OCI-LY7 (cell line): ENCODE measurements at places on chromosomes 3 and 15. TPM values are rescaled to one million over a fixed set of nuclear protein-coding genes. Genes with fewer than 3 reads are reported as not detected.

The PIERCE2 gene
- total RNA-seq, result 2.1 and 3.1 TPM in 2 replicates

- no peak for DNase-seq
These were observed 48.0 kb downstream of the CACNA2D2 start for GRCh38 chr3:50455161-50456018.

GRCh38 chr15:51416129-51416528 is 74.7 kb downstream of the GLDN start:
- no peak for DNase-seq

The ERC2 gene
- total RNA-seq, result not detected in 2 replicates

- DNase-seq, result no peak
These were observed 18.8 kb upstream of the ANKDD1A start for GRCh38 chr15:64892847-64893403.

DNA sequence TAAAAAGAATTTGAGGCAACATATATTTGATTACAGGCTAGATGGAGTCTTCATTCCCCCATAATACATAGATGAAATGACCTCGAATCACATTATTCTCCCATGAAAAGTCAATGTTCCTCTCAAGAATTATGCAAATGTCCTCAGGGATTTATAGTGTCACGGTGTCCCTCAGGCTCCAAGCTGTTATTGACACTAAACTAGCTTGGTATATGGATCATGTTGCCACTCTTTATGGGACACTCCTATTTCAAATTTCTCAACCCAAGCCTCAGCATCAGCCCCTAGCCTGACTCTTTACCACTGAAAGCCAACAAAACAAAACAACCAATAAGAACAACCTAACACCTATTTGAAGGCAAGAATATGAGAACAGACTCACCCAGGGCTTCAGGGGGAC is 139.8 kb downstream of the TPRG1 start:
- no peak for DNase-seq

DNA sequence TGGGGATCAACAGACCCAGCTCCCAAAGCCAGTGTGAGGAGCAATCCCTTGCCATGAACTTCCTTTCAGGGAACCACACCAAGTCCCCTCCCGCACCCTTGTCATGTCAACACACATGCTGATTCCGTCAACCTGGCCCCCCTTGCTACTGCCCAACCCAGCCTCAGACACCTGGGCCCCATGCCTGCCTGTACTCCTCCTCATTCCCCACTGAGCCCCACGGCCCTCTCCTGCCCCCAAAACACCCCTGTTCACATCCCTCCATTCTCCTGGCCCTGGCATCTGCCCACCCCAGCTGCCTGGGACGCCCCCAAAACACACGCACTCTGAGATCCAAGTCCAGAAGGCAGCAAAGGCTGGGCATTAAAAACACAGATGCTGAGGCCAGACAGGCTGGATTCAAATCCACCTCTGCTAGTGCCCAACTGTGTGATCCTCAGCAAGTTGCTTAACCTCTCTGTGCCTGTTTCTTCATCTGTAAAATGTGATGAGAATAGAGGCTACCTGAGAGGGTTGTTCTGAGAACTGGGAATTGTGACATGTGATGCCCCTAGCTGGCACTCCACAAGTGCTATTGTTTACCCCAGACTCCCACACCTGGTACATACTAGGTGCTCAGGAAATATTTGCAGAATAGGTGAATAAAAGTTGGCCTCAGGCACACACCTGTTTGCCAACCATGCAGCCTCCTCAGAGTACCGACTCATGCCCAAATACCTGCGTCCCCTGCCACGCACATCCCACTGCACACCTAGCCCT is 2.3 kb downstream of the PLXND1 start:
- no peak for DNase-seq

- DNase-seq, result no peak
These were observed 101.5 kb downstream of the RBMS3 start for GRCh38 chr3:29382409-29382808.

DNA sequence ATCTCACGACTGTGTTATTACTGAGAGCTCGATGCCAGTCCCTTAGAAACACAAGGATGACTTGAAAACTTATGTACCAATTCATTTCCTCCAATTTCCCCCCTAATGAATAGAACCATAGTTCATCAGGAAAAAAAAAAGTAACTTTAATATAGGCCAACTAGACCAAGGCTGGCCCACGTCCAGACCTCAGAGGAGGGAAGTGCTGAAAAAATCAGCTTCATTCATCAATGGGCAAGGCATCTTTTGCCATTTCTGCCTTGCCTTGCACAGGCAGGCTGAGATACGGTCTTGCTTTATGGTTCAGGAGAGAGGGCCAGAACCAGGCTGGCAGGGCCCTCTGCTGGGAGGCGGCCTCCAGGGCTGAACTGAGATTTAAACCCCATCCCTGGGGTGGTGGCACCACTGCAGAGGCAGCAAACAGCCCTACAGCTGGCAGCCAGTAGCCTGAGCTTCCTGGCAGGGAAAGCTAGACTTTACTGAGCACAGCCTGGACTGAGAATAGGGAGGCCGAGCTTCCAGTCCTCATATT is 104.1 kb upstream of the TNFAIP8L3 start:
- no peak for DNase-seq

- no peak for DNase-seq
These were observed 64.9 kb downstream of the DIPK2A start for GRCh38 chr3:144036498-144036897.

- peak; percentile 51 for DNase-seq
These were observed 89.7 kb upstream of the KLF13 start for GRCh38 chr15:31237043-31237324.

The MELTF gene
- 13.8 and 14.6 TPM in 2 replicates for total RNA-seq

GRCh38 chr15:25182098-25182478 is 227.3 kb downstream of the SNRPN start:
- no peak for DNase-seq

DNA sequence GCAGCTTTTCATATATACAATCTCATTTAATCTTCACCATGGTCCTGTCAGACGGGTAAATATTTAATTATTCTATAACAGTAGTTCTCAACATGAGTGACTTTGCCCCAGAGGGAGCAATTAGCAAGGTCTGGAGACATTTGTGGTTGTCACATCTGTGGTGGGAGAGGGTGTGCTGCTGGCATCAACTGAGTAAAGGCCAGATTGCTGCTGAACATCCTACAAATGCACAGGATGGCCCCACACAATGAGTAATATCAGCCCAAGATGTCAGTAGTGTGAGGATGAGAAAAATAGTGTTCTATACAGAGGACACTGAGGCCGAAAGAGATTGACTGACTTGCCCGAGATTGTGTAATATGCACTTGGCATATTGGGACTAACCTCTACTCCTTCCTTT is 156.0 kb downstream of the AGBL1 start:
- no peak for DNase-seq

DNA sequence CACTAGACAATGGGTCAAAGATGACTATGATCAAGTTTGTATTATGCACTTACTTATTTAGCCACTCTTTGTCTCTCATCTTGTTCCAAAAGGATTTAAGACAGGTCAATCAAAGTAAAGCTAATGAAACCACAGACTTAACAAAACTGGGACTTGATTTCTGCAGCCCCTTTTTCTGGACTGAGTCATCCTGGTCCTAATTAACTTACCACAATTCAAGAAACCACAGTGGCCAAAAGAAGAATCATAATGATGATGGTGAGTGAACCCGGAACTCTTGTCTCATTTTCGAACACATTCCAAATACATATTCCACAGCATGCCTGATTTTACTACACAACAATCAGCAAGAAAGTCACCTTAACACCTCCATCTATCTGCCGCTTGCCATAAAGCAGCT is 1333.0 kb downstream of the ROBO1 start:
- DNase-seq, result no peak

DNA sequence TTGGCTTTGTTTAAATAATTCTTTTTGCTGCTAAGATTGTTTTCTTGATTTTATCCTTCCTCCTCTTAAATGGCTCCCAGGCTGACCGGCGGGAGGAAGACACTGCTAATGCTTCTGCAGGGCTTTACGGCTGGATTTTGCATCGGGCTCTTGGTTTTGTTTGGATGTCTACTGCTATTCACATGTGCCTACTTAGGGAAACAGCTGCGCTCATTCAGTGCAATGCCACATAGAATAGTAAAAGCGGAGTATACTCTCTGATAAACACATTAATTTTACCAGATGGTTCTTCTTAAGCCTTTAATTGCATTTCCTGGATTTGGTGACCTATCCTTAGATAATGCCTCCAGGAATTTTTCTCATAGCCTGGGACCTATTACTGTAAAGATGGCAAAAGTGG is 146.6 kb downstream of the THSD4 start:
- DNase-seq, result no peak

- DNase-seq, result no peak
These were observed 16.6 kb downstream of the ABTB1 start for GRCh38 chr3:127689266-127689860.

The LDHAL6B gene
- total RNA-seq, result not detected in 2 replicates

DNA sequence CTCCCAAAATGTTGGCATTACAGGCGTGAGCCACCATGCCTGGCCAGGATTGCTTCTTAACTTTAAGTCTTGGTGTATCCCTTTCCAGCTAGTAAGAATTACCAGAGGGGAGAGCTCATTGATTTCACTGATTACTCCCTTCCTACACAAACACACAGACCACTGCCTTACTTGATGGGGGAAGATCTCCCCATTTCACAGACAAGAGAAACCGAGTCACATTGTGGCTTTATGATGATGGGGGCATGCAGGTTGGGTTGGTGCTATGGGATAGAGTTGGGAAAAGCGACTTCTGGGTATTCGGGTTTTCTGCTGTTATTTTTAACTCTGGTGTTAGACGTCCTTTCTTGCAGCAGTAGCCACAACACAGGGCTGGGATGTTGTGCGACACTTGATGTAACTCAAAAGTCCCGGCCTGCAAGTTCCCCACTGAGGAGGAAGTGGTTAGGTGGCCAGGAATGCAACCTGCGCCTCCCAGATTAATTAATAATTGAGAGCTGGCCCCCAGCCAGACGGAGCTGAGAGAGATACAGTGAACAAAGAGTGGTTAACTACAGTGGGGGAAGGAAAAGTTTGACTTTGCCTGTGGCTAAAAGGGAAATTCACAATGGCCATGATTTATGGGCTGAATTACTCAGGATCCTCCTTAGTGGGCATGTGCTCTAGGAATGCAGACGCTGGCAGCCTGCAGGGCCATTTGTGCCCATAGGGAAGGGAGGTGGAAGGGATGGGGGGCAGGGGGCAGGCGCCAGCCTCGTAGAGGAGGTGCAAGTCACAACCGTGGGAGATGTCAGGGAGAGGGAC is 63.6 kb downstream of the SMAD6 start:
- no peak for DNase-seq

DNA sequence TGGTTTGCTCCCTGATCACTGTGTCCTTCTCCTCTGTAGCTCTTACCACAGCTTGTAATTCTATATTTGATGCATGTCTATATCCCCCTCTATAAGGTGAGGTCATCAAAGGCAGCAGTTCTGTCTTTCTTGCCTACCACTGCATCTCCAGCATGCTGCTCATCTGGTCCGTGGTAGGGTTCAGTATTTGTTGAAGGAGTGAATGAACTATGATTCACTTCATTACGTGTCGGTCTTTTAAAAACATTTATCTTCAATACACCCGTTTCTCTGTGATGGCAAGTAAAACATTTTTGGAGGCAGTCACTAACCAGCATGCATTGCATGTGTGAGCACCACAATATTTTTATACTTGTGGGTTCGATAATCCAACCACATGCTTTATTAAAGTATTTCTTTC is 27.6 kb downstream of the CHST14 start:
- DNase-seq, result no peak

The AADACL2 gene
- not detected in 2 replicates for total RNA-seq

DNA sequence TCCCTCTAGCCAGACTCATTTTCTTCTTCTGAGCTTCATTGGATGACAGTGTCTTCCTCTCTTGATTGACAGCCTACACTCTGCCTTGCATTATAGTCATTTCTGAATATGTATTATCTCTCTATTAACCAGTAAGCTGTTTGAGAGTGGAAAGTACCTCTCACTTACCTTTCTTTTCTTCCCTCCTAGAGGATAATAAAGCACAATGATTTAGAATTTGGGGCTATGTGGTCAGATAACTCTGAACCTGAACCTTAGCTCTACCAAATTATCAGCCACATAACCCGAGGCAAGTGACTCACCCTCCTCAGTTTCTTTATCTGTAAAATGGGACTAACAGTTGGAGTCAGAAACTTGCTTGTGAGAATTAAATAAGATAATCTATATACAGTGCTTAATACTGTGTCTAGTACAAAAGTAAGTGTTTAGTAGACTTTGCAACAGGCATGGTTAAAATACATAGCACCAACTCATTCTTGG is 331.8 kb upstream of the TBL1XR1 start:
- no peak for DNase-seq

DNA sequence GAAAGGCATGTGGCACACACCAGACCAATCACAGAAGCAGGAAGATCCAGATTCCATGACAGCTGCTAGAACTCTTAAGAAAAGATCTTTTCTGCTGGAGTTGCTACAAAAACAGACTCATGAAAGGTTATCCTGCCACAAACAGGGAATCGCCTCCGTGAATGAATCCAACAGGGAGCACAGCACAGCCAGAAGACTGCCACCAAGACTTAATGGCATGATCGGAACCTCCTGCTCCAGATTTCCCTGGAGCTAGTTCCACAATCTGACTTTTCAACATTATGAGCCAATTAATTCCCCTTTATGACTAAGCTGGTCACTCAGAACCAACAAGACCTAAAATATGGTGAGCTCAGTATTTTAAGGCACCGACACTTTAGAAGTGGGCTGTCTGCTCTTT is 232.5 kb downstream of the FOXP1 start:
- no peak for DNase-seq

DNA sequence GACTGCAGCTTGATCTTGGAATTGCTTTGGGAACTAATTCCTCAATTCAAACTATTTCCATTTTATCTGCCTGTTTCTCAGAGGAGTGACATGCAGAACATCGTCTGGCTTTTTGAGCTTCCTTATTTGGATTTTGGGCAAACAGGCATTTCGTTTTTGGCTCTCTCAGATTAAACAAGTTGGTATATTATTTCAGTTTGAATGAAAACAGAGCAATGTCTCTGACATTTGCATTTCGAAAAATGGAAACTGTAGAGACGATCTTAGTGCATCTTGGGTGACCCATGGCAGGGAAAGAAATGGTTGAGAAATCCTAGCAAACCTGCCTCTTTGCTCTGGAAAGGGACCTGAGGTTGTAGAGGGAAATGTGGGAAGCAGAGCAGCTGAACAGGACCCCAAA is 33.0 kb upstream of the SNRK start:
- DNase-seq, result no peak

The CIB2 gene
- total RNA-seq, result 0.35 and 0.36 TPM in 2 replicates

The KPNA4 gene
- total RNA-seq, result 46.3 and 53.2 TPM in 2 replicates

- DNase-seq, result no peak
These were observed 82.7 kb downstream of the POLR2M start for GRCh38 chr15:57789225-57789624.

- DNase-seq, result no peak
These were observed 58.9 kb upstream of the DAZL start for GRCh38 chr3:16663854-16664712.

The PPP2R3A gene
- total RNA-seq, result 0.27 and 0.28 TPM in 2 replicates

- DNase-seq, result no peak
These were observed 393.3 kb upstream of the WNT5A start for GRCh38 chr3:55880357-55880756.

GRCh38 chr15:77627067-77627466 is 5.6 kb downstream of the LINGO1 start:
- no peak for DNase-seq

DNA sequence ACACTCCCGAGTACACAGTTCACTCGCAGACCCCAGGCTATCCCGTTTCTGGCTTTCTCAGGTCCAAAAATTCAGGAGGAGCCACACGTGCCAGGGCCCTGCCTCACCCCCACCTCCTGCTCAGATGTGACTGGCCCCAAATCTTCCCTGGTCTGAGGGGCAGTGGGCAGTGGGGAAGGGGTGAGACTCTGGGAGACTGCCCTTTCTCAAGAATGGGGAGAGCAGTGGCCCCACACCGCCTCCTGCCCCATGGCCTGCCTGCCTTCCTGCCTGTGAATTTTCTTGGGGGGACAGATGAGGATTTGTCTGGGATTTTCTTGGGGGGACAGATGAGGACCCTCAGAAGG is 174.6 kb downstream of the MEGF11 start:
- DNase-seq, result no peak
